Sigmoid colon (tissue), 7 donors: ENCODE measurements at places on chromosomes 12 and 14.

DNA sequence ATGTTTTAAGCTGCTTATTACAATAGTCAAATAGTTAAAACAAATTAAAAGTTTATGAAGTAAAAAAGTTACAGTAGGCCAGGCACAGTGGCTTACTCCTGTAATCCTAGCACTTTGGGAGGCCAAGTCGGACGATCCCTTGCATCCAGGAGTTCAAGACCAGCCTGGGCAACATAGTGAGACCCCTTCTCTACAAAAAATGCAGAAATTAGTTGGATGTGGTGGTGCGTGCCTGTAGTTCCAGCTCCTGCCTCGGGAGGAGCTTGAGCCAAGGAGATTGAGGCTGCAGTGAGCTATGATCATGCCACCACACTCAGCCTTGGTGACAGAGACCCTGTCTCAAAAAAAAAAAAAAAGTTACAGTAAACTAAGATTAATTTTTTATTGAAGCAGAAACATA lies 142.6 kb downstream of the MIPOL1 start:
- no peak for DNase-seq

- DNase-seq: no peak
These were observed 82.2 kb downstream of the ADCK1 start for GRCh38 chr14:77882098-77882497.

DNA sequence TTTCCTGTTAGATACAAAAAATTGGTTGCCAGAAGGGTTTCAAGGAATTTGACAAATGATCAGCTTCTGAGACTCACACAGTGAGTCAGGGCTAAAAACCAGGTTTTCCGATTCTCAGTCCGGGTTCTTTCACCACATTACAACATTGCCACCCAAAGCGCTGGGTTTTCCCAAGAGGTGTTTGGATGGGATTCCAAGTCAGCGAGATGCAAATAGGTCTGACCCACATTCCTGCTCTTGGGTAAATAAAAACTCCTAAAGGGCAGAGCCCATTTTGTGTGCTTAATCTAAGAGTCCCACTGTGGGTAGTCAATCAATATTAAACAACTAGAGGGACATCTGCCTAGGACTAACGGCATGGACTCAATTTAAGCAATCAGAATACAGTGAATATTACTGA lies 5.4 kb upstream of the RIC8B start:
- DNase-seq: no peak

DNA sequence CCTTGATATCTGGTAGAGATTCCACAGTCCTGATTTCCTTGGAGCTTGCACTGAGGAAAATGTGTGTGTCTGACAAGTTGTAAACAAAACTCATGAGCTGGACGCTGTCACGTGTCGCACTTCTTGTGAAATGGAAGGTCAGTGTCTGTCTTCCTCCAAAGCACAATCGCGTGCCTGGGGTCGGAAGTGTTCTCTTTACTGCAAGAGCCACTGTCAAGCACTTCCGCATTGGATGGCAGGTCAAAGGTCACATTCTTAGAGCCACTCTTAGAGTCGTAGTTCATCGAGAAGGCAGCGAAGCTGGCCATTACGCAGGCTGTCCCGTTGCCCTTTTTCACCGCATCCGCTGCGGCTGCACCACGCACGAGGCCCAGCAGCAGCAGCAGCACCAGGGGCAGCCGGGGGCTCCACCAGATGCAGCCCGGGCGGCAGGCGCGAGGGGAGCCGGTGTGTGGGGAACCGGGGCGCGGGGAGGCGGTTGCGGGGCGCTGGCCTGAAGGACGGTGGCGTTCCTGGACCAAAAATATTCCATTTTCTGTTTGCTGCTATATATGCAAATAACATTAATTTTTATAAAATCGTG lies 45.0 kb downstream of the LRTM2 start:
- no peak for DNase-seq

GRCh38 chr12:21813125-21813524 lies 38.6 kb upstream of the KCNJ8 start:
- no peak for DNase-seq

- no peak for DNase-seq
These were observed 52.2 kb downstream of the CHST11 start for GRCh38 chr12:104508752-104509446.

DNA sequence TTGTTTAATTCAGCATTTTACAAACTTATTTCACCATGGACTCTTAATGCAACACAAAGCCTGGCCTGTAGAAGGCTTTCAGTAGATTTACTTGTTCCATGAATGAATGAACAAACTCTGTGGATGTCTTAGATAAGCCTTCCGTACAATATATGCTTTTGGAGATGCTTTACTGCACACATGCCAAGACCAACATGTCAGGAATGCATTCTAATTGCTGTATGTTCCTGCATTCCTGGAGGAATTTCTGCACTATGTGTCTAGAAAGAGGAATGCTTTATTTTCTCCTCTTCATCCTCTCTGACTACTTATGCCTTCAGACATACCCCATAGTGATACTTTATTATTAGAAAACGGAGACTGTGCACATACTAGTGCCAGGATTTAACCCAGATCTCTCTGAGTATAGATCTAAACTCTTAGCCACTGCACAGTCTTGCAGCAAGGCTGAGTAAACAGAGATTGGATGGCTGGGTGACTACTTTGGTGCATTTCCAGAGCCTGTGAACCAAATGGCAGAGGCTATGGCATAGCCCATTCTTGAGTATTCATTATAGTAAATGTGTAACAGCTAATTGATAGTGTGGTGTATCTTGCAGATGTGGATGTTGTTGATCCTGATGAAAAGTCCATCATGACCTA lies 108.2 kb downstream of the SYNE2 start:
- DNase-seq: no peak

DNA sequence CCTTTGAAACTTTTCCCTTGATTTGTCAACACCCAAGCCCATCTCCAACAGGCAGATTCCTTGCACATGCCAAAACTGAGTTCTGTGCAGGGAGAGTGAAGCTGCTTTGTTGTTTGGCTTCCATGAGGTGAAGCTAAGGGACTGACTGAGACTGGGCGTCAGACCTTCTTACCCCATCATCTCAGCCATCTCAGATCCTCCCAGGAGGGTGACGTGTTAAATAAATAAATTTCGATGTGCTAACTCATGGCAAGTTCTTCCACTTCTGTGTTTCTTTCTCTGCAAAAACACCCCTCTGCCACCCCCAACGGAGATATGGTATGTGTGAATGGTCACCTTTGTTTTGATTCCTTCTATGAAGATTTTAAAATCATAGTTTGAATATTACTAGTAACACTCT lies 17.8 kb downstream of the UTP20 start:
- DNase-seq: no peak

- no peak for DNase-seq
These were observed 23.3 kb downstream of the MDM2 start for GRCh38 chr12:68831272-68831671.

DNA sequence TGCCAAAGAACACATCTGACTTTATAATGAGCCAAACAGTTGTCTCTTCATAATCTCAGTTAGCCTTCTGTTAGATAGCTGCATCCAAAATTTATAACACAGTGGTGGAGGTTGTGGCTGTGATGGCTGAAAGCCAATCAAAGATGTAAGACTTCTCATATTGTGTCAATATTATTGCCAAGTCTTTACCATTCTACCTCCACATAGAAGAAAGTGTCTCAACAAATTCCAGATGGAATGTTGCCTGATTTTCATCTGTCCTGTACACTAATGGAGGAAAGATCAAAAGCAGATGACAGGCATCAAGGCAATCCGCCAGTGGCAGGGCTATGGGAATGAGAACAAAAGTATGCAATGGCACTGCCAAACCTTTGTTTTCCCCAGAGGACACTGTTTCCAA lies 813.1 kb upstream of the NOVA1 start:
- no peak for DNase-seq

DNA sequence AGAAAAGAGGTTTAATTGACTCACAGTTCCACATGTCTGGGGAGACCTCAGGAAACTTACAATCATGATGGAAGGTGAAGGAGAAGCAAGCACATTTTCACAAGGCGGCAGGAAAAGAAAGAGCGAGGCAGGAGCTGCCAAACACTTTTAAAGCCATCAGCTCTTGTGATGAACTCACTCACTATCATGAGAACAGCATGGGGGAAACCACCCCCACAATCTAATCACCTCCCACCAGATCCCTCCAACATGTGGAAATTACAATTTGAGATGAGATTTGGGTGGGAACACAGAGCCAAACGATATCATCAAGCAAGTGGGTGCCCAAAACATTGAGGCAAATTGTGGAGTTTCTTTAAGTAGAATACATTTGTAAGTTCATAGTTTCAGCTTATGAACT lies 957.7 kb downstream of the DIO2 start:
- DNase-seq: no peak

DNA sequence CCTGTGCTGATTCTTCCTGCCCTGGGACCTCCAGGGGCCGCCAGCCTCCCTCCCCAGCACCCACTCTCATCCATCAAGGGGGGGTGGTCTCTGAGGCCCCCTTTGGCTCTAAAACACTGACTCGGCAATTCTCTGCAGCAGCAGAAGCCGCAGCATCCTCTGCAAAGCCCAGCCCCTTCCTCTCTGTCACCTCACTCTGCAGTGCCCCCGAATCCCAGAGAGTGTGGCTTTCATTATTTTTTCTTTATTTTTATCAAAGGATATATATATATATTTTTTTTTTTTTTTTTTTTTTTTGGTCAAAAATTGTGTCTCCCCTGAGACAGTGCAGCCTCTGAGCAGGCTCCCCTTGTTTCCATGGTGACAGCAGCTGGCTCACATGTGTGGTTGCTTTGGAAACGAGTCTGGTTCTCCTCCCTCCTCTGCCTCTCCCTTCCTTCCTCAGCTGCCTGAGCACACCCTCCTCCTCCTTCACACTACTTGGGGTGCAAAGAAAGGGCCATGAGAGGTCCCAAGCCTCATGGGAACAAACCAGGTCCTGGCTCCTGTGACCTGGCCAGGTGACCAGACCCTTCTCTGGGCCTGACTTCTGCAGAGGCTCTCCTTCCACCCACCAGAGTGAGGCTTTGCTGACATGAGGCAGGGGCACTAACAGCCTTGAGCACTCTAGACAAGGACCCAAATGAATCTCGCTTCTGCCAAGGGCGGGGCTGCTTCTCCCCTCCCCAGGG lies 100.5 kb downstream of the LRRC74A start:
- DNase-seq: peak; percentile 85

DNA sequence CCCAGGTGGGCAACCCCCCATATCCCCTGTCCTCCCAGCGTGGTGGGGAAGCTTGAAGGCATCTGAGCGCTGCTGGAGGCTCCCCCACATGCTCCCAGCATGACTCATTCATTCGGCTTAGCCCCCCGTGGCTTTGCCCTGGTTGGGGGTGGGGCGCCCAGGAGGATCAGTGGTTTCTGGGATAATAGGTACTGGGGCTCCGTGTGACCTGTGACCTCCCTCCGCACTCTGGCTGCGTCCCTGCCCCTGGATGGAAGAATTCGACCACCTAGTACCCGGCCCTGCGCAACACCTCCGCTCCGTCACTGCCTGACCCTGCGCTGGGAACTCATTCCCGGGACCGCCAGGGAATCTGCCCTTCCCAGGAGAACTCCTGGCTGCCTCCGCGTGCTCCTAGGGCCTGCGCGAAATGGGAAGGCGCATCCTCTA lies 120.1 kb downstream of the AACS start:
- DNase-seq: no peak

- no peak for DNase-seq
These were observed 173.6 kb downstream of the SLC15A5 start for GRCh38 chr12:16103851-16104250.

DNA sequence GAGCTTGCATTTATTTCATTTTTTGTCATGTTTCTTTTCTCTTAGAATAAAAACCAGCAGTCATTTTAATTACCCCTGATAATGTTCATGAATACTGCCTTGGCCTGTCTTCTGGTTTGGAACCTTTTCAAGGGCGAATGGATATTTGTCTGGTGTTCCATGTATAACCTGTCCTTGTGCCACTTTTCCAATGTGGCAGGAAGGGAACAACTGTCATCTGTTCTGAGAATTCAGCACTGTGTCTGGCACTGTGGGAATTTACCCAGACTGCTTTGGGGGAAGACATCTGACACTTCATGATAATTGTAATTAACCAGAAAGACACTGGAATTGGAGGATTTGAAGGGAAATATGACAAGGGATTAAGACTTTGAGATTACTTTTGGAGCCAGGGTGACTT lies 352.8 kb downstream of the APAF1 start:
- no peak for DNase-seq

DNA sequence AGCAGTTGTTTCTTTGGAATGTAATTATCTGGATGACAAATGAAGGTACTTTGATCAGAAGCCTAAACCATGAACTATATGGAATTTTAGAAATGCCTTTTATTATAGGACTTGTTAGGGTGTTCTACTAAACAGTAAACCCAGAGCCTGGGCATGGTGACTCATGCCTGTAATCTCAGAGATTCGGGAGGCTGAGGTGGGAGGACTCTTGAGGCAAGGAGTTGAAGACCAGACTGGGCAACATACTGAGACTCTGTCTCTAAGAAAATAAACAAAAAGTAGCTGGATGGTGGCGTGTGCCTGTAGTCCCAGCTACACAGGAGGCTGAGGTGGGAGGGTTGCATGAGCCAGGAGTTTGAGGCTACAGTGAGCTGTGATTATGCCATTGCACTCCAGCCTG lies 23.9 kb downstream of the PALS1 start:
- no peak for DNase-seq

DNA sequence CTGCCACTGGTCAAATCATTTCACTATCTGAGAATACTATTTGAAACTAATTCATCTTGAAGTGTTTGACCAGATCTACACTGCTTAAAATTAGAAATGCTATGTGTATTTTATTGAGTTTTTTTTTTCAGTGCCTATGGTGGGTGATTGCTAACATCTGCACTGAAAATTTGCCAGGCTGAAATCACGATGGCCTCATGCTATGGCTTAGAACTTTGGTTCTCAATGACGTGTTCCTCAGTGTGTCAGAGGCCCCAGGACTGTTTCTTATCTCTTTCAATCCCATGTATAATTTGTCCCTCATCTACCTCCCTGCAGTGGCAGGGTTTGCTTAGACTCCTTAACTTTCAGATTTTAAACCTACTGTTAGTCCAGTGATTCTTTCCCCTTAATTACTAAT lies 36.2 kb upstream of the NKX2-8 start:
- DNase-seq: no peak

GRCh38 chr12:89173096-89173495 lies 179.2 kb downstream of the DUSP6 start:
- no peak for DNase-seq

DNA sequence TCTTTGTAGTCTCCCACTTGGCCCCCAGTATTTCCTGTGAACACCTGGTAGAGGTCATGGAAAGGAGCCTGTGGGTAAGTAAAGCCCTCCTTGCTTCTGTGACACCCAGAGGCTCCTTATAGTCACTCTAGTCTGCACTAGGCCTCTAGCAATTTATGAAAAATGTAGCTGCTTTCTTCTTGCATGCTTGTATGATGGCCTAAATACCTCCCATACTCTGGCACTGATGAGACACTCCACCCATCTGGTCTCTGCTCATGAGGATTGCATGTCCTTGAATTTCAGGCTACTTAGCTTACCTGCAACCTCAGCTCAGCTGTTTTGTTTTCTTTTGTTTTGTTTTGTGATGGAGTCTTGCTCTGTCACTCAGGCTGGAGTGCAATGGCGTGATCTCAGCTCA lies 4.6 kb upstream of the A2ML1 start:
- DNase-seq: no peak
